ENCODE measurements at places on chromosomes 6 and 20. TPM values are rescaled to one million over a fixed set of nuclear protein-coding genes. Genes with fewer than 3 reads are reported as not detected.

DNA sequence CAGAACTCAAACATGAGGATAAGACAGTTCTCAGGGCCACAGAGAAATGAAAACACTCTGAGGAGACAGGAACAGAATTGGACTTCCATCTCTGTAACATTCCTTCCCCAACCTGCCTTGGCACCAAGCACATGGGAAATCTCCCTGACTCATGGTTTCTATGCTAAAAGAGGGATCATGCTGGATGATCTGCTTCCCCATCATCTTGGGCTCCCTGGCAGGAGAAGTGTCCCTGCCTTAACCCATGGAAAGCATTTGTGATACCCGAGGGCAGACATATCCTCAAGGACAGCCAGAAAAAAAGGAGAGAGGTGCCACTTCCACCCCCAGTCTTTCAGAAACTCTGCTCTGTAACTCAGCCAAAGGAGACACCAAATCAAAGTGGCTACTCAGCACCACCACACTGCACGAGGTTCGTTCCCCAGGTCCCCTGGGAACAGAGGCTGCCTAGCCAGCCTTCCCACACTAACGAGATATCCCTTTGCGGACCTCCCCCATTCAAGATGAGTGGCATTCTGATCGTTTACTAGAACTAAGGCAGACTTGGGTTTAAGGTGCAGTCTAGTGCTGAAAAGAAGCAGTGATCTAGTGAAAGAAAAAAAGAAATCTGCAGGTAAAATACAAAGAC, 34.8 kb downstream of the BLOC1S5 start:
- DNase-seq = no peak
- H3K4me1 ChIP-seq = peaks cover 17% of the 10 kb centered on the region
- no peaks in the 10 kb centered on the region for H3K27me3 ChIP-seq
- peak overlapping the region; percentile 11 for H3K27ac ChIP-seq

GRCh38 chr6:38593409-38593808, 46.3 kb downstream of the BTBD9 start:
- peaks cover 9% of the 10 kb centered on the region for H3K4me1 ChIP-seq
- peaks cover 17% of the 10 kb centered on the region for H3K36me3 ChIP-seq
- DNase-seq = no peak
- no peak overlapping the region for H3K27ac ChIP-seq
- no peak overlapping the region for H3K4me3 ChIP-seq

DNA sequence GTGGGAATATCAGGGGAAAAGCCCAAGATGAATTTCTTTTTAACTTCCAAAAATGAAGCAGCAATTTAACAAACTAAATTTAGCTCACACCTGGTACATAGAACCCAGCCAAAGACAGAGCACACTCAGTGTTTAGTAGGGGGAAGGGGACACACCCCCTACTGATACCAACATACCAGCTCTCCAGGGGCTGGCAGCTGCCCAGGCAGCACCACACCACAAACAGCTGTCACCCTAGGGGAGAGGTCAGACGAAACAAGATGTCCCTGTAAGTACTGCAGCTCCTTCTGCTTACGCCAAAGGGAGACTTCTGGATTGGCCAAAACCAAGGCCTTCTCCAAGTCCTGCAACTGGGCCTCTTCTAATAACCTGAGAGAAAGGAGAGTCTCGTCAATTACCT, 26.0 kb downstream of the MDN1 start:
- H3K4me1 ChIP-seq = peaks cover 31% of the 10 kb centered on the region
- H3K4me3 ChIP-seq = no peak overlapping the region
- no peak overlapping the region for H3K27ac ChIP-seq
- no peak for DNase-seq
- peaks cover 61% of the 10 kb centered on the region for H3K36me3 ChIP-seq

GRCh38 chr20:8293750-8294149, 161.7 kb downstream of the PLCB1 start:
- DNase-seq = no peak
- no peak overlapping the region for H3K27ac ChIP-seq
- H3K4me1 ChIP-seq = no peaks in the 10 kb centered on the region
- H3K27me3 ChIP-seq = peaks cover 1% of the 10 kb centered on the region

GRCh38 chr6:155327326-155328073, 13.2 kb upstream of the TFB1M start:
- H3K36me3 ChIP-seq = no peaks in the 10 kb centered on the region
- H3K4me3 ChIP-seq = no peak overlapping the region
- peak; percentile 21 for DNase-seq
- H3K4me1 ChIP-seq = peaks cover 18% of the 10 kb centered on the region
- H3K27ac ChIP-seq = peak overlapping the region; percentile 14

The FERMT1 gene
- 1.5 TPM for total RNA-seq

The TMEM74B gene
- total RNA-seq = 1.2 TPM

The TREML1 gene
- not detected for total RNA-seq

The APOM gene
- total RNA-seq = 2.3 TPM

The NFATC2 gene
- 68.0 TPM for total RNA-seq
